ENCODE measurements at places on chromosomes 7 and 10. TPM values are rescaled to one million over a fixed set of nuclear protein-coding genes. Genes with fewer than 3 reads are reported as not detected.

DNA sequence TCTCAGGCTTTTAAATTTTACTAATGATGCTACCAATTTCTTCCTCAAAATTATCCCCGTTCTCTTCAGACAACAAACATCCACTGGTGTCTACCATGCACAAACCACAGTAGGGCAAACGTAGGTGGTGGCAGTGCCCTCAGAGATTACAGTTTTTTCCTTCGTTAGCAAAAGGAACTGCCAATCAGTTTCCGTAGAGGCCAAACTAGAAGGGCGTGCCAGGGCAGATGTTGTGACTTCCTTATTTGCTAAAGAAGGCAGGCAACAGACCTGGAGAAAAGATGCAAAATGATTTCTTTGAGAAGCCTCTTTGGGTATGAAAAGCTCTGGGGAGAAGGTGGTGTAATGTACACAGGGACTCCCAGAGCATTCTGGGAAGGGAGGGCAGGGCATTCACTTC is 7.6 kb upstream of the FAM180A start:
- no peak overlapping the region for H3K4me3 ChIP-seq
- DNase-seq: no peak
- no peak overlapping the region for H3K27ac ChIP-seq
- no peaks in the 10 kb centered on the region for H3K4me1 ChIP-seq

Gene OR6B1
- not detected for total RNA-seq

DNA sequence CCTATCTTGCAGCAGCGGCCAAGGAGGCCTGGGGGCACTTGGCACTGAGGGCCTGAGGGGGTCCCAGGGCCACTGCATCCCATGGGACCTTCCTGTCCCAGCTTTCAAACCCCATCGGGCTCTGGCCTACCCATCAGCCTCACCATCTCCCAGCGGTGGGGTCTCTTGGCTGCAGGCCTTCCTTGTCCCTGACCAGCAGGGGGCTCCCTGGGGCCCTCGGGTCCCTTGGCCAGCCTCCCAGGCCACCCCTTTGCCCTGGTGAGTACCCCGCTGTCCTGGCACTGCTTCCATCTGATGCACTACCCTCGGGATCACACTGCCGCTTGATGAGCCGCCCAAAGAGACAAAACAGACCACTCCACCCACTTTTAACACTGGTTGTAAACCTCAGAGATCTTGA is 43.5 kb downstream of the YKT6 start:
- no peak overlapping the region for H3K4me3 ChIP-seq
- no peaks in the 10 kb centered on the region for H3K4me1 ChIP-seq
- no peak overlapping the region for H3K27ac ChIP-seq
- H3K36me3 ChIP-seq: no peaks in the 10 kb centered on the region
- DNase-seq: no peak

DNA sequence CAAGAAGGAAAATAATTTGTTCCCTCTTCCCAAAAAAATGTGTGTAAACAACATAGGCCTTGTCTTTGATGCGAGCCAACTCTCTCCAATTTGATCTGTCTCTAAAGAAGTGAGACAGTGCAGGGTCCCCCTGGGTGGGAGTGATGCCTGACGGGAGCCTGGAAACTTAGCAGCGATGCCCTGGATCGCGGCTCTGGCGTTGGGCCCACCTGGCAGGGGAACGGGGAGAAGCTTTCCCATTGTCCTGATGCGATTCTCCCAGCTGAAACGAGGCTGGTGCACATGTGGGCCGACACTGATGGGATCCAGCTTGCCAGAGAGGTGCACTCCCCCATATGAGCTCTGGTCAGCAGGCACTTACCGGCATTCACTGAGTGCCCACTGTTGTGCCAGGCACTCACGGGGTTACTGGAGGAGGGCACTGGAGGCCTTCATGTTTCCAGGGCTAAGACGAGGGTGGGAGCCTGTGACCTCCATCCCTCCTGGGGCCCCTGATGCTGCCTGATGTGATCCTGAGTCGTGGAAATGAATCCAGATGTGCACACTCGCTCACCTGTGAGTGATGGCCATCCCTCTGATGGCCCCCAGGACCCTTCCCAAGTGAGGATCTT is 132.8 kb downstream of the PTPN20 start:
- H3K27ac ChIP-seq: no peak overlapping the region
- H3K27me3 ChIP-seq: no peaks in the 10 kb centered on the region
- H3K4me1 ChIP-seq: peaks cover 6% of the 10 kb centered on the region
- no peak overlapping the region for H3K4me3 ChIP-seq
- H3K36me3 ChIP-seq: no peaks in the 10 kb centered on the region

- H3K27me3 ChIP-seq: peaks cover 15% of the 10 kb centered on the region
- H3K36me3 ChIP-seq: no peaks in the 10 kb centered on the region
- H3K4me1 ChIP-seq: no peaks in the 10 kb centered on the region
- no peak overlapping the region for H3K27ac ChIP-seq
These were observed 200.1 kb upstream of the PRKCQ start for GRCh38 chr10:6780008-6780677.

- H3K4me1 ChIP-seq: no peaks in the 10 kb centered on the region
- no peaks in the 10 kb centered on the region for H3K27me3 ChIP-seq
- DNase-seq: no peak
- H3K27ac ChIP-seq: no peak overlapping the region
- H3K36me3 ChIP-seq: no peaks in the 10 kb centered on the region
These were observed 228.8 kb upstream of the MTPN start for GRCh38 chr7:136205956-136206355.

Gene CACNB2
- total RNA-seq: 5.7 TPM

GRCh38 chr7:158753900-158754299 is 49.3 kb upstream of the NCAPG2 start:
- H3K27ac ChIP-seq: no peak overlapping the region
- H3K36me3 ChIP-seq: peaks cover 87% of the 10 kb centered on the region
- no peak for DNase-seq
- H3K27me3 ChIP-seq: no peaks in the 10 kb centered on the region

DNA sequence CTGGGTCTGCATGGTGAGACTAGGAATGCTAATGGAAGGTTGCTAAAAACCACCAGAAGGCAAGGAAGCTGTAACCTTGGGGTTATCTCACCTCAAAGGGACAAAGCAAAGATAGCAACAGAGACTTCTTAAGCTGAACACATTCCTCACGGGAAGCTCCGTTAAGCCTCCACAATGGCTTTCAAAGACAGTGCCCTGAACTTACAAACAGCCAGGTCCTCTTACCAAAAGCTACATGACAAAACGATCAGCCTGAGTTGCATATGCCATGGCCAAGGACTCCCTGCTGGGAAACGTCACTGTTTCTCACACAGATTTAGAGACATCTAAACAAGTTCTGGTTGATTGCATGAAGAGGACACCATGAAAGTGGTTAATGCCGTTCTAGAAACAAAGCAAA is 52.7 kb downstream of the HTR5A start:
- H3K36me3 ChIP-seq: no peaks in the 10 kb centered on the region
- no peak overlapping the region for H3K27ac ChIP-seq
- H3K4me1 ChIP-seq: no peaks in the 10 kb centered on the region
- no peaks in the 10 kb centered on the region for H3K27me3 ChIP-seq
- H3K4me3 ChIP-seq: no peak overlapping the region

GRCh38 chr7:24372961-24373955 is 89.3 kb downstream of the NPY start:
- H3K27me3 ChIP-seq: no peaks in the 10 kb centered on the region
- no peak overlapping the region for H3K4me3 ChIP-seq
- H3K36me3 ChIP-seq: no peaks in the 10 kb centered on the region
- no peaks in the 10 kb centered on the region for H3K4me1 ChIP-seq
- no peak overlapping the region for H3K27ac ChIP-seq

Gene C7orf57
- not detected for total RNA-seq

Gene PHTF2
- total RNA-seq: 16.2 TPM

Gene ZDHHC6
- 36.0 TPM for total RNA-seq

DNA sequence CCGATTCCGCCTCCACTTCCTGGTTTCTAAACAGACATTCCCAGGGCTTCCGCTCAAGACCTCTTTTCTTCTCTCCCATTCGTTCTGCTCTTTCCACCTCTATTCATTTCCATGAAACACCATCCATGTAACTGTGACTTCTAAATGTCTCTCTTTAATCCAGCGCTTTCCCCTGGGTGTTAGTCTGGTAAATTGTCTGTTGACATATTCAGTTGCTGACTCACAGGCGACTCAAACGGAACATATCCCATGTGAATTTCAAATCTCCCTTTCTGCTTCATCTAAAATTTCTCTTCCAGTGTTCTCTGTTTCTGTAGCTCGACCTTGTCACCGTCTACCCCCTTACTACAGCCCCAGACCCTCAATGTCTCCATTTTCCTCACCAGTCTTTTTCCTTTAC is 119.1 kb downstream of the PFKFB3 start:
- no peak overlapping the region for H3K4me3 ChIP-seq
- DNase-seq: no peak
- no peaks in the 10 kb centered on the region for H3K36me3 ChIP-seq
- H3K27me3 ChIP-seq: no peaks in the 10 kb centered on the region
- no peaks in the 10 kb centered on the region for H3K4me1 ChIP-seq
- no peak overlapping the region for H3K27ac ChIP-seq

Gene HABP2
- total RNA-seq: 1.3 TPM

Gene HTR5A
- total RNA-seq: not detected

DNA sequence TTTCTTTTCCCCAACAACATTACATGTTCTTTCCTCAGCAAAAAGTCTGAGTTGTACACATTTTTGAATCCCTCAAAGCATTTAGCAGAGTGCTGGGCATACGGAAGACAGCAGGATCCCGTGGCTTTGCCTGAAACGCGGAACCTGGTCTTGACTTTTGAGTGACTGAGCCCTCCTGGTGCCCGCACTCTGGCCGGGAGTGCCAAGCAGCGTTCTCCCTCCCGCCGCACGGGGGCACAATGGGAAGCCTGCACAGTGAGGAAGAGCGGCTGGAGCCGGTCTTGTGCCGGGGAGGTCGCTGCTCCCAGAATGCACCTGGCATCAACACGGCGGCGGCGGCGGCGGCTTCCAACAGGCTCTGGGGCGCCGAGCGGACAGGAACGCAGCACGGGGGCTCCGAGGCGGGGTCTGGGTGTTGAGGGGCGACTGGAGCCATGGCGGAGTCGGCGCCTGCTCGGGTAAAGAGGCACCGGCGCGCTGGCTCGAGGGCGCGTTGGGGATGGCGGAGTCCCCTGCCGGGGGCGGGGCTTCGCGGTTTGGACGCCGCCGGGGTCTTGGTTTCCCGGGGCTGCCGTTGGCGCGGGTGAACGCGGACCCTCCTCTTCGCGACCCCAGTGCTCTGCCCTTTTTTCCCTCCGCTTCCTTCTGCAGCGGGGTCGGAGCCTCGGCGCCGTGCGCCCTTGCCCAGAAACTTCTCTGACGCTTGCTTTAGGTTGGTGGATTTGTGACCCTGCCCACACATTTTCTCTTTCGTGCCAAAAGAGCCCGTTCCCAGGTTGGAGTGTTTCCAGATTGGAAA is at the start of gene ZNF212:
ZNF212 (plus strand) TSS at position 307 of the 799 bp plus-strand sequence; CDS start at position 435, 128 bp downstream.
- peaks cover 9% of the 10 kb centered on the region for H3K27me3 ChIP-seq
- peak within 1 kb of the TSS; percentile 90 for H3K4me3 ChIP-seq
- DNase-seq: peak; percentile 92
- no peaks in the 10 kb centered on the region for H3K36me3 ChIP-seq
- peak within 1 kb of the TSS; percentile 54 for H3K27ac ChIP-seq

GRCh38 chr7:45084901-45085618 is 3.7 kb downstream of the NACAD start:
- peaks cover 25% of the 10 kb centered on the region for H3K27me3 ChIP-seq
- H3K4me3 ChIP-seq: no peak overlapping the region
- H3K27ac ChIP-seq: no peak overlapping the region
- no peaks in the 10 kb centered on the region for H3K36me3 ChIP-seq

Gene BMI1
- total RNA-seq: 42.3 TPM

GRCh38 chr7:143504215-143504936 is 26.7 kb downstream of the TAS2R41 start:
- no peaks in the 10 kb centered on the region for H3K36me3 ChIP-seq
- no peaks in the 10 kb centered on the region for H3K27me3 ChIP-seq
- no peak for DNase-seq

DNA sequence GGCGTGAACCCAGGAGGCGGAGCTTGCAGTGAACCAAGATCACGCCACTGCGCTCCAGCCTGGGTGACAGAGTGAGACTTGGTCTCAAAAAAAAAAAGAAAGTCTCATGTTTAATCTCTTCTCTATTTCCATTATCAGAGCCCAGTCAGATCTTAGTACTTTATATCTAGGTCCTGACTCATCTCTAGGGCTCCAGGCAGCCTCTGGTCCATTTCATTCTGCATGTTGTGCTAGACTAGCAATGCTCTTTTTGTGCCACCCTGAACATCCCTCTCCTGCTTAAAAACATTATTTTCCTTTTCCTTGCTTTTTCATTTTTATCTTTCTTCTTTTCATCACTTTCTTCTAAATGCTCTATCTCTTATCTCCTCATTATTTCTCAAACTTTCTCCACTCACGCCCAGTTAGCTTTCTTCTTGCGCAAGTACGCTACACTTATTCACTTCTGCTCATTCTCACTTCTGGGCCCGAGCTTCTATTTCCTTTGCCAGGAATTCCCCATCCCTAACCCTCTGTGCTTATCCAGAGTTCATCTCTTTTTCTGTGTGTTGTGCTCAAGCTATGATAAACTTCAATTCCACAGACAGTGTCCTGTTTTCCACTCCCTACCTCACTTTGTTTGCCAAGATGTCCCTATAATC is 63.9 kb downstream of the BTAF1 start:
- no peak for DNase-seq
- peaks cover 2% of the 10 kb centered on the region for H3K36me3 ChIP-seq
- H3K27me3 ChIP-seq: no peaks in the 10 kb centered on the region
- no peak overlapping the region for H3K27ac ChIP-seq
- H3K4me1 ChIP-seq: no peaks in the 10 kb centered on the region

DNA sequence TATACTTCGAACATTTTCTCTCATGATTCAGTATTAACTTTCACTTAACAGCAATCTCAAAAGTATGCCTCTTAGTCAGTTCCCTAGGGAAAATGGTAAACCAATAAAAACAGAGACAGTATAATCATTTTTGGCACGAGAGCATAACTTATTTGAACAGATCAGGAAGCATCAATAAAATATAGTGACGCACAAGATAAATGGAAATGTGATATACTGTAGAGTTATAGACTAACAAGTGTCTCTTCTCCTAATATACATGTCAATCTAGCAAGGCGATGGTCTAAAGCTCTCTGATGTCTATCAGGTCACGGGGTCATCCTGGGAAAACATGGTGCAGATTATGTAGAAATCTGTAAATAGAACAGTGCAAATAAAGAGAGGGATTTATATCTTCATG is 131.6 kb downstream of the HGF start:
- no peak overlapping the region for H3K27ac ChIP-seq
- no peak for DNase-seq
- H3K4me3 ChIP-seq: no peak overlapping the region
- H3K36me3 ChIP-seq: no peaks in the 10 kb centered on the region
- H3K4me1 ChIP-seq: no peaks in the 10 kb centered on the region

Gene GPR37
- 2.5 TPM for total RNA-seq

GRCh38 chr10:69391158-69391557 is 25.6 kb downstream of the TACR2 start:
- no peak overlapping the region for H3K4me3 ChIP-seq
- no peaks in the 10 kb centered on the region for H3K27me3 ChIP-seq
- no peak for DNase-seq
